ENCODE measurements at places on chromosomes 12 and 14. TPM values are rescaled to one million over a fixed set of nuclear protein-coding genes. Genes with fewer than 3 reads are reported as not detected.

Gene KLC1
- polyA plus RNA-seq = 211 TPM

Gene RNASE7
- not detected for polyA plus RNA-seq

Gene TSFM
- 23.0 TPM for polyA plus RNA-seq

Gene OR4K1
- not detected for polyA plus RNA-seq

DNA sequence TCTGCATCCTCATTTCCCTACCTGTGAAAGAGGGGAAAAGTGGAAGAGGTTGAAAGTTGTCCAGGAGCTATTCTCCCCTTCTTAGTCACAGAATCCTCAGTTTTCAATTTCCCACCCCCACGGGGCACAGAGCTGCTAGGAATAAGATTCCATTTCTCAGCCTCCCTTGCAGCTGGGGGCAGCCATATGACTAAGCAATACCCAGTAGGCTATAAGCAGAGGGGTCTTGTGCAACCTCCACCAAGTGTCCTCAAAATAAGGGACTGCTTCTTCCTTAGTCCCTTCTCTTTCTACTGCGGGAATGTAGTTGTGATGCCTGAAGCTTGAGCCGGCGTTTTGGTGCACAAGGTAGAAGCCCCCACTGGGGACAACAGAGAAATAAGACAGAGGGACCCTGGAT is 40.9 kb downstream of the VWF start:
- no peak for DNase-seq

GRCh38 chr12:120649442-120650232 is 9.2 kb downstream of the CABP1 start:
- DNase-seq = peak; percentile 78

GRCh38 chr14:104584557-104584956 is 5.0 kb downstream of the C14orf180 start:
- DNase-seq = peak; percentile 91

GRCh38 chr12:7120166-7120565 is 8.5 kb downstream of the RBP5 start:
- DNase-seq = no peak

Data from SK-N-SH (cell line).